ENCODE measurements at places on chromosomes 13 and 19. TPM values are rescaled to one million over a fixed set of nuclear protein-coding genes. Genes with fewer than 3 reads are reported as not detected.

The CCL25 gene
- polyA plus RNA-seq, result not detected

The SMIM44 gene
- polyA plus RNA-seq, result not detected

The PRKCG gene
- 0.02 TPM for polyA plus RNA-seq

The NALCN gene
- polyA plus RNA-seq, result 5.2 TPM

The ZNF358 gene
- 143 TPM for polyA plus RNA-seq

The ZNF14 gene
- 3.5 TPM for polyA plus RNA-seq

The SBK3 gene
- polyA plus RNA-seq, result 103 TPM

DNA sequence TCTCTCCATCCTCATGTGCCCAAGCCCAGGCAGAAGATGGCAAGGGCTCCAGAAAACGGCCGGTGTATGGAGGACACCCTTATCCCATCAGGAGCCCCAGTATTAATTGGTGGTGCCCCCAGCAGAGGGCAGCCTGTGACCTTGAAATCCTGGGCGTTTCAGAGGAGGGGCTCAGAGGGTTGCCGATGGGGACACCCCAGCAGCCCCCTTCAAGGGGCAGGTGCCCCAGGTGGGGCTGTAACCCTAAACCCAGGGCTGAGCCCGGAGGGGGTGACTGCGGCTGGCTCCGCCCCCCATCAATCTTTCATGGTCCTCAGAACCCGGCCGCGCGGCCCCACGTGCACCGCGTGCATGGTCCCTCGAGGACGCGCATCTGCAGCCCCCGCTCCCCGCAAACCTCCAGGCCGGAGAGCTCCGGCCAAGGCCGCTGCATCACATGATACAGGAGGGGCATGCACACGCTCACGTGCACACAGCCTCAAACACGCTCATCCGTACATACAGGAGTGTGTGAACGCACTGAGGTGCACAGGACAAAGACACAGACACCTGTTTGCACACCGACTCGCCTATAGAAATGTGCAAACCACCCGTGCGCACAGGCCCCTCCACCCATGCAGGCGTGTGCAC is 949 bp downstream of the RAB3A start:
- DNase-seq, result peak; percentile 81

- DNase-seq, result no peak
These were observed 69.7 kb upstream of the UBL3 start for GRCh38 chr13:29920025-29920643.

- DNase-seq, result no peak
These were observed 97.9 kb downstream of the HSPH1 start for GRCh38 chr13:31063772-31064171.

GRCh38 chr19:52648336-52649016 is 10.3 kb upstream of the ZNF83 start:
- no peak for DNase-seq

DNA sequence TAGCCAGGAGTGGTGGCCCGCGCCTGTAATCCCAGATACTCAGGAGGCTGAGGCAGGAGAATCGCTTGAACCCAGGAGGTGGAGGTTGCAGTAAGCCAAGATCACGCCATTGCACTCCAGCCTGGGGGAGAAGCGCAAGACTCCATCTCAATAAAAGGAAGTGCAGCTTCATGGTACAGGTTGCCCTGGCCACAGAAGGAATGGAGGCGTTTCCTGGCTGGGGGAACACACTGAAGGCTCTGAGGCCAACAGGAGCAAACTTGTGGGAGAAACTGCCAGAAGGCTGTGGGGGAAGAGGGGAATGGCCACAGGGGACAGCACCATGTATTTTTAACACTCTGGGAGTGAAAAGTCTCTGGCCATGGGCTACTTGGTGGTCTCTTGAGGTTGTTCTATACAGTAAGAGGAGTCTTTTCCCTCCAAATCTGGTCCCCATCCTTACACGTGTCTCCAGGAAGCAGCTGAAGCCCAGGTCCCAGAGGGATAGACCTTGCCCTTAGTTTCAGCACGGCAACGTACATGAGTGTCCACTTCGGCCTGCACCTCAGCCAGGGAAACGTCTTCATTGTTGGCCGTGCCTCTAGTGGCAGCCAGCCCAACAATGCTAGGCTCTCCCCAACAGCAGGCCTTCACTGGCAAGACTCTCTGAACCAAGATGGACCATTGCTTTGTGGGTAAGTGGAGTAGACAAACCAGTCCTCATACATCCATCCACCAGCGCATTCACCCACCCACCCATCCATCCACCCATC is 7.4 kb downstream of the MICOS13 start:
- DNase-seq, result no peak

DNA sequence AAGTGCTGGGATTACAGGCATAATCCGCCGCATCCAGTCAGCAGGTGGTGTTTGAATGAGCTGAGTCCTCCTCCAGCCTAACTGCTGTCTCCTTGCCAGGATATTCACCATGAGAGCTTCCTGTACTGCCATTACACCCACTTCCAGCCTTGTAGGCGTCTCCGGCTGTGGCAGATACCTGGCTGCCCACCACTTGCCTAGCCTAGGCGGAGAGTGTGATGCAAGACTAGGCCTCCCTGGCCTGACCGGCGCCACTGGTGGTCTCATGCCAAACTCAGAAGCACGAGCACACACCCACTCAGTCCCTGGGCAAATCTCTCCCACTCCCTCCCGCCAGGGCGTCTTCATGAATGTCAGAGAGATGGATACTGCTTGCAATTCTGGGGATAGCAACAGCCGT is 16.6 kb downstream of the IL12RB1 start:
- DNase-seq, result peak; percentile 29

DNA sequence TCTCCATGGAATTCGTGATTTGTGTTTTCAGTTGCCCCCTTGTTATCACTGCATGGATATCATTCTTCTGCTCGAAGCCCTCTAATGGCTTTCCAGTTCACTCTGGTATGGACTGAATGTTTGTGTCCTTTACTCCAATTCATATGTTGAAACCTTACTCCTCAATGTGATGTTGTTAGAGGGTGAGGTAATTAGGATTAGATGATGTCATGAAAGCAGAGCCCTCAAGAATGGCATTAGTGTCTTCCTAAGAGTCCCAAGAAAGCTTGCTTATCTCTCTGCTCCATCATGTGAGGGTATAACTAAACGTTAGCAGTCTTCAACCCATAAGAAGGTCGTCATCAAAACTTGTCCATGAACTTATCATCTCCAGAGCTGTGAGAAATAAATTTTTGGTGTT is 1626.3 kb upstream of the MIR17HG start:
- no peak for DNase-seq

- DNase-seq, result no peak
These were observed 575.8 kb downstream of the DACH1 start for GRCh38 chr13:71290963-71291841.

- DNase-seq, result peak; percentile 76
These were observed 21.0 kb upstream of the GDF15 start for GRCh38 chr19:18364826-18365528.

DNA sequence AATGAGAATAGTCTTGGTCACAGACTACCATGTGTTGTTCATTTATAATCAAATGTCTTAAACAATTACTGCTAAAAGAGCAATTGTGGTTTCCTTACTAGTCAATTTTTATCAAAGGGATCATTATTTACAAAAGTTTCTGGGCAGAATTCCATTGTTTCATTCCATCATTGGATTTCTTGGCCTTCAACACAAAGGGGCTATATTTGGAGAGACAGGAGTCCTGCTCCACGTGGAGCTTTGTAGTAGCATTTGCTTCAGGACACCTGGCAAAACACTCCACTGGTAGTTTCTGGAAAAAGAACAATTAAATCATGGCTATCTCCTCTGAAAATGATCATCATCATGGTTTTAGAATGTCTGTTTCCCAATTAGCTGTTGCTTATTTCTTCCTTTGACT is 22.3 kb upstream of the STARD13 start:
- DNase-seq, result no peak

DNA sequence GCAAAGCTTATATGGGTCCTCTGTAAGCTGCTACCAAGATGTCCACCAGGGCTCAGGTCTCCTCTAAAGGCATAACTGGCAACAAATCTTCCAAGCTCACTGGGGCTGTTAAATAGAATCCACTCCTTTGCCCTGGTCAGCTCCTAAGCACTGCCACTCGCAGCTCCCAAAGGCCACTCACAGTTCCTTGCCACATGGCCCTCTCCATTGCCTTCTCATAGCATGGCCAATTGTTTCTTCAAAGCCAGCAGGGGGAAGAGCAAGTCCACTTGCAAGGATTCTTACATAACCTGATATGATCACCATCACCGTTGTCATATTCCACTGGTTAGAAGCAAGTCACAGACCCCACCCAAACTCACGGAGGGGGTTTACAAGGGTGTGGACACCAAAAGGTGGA is 199.5 kb downstream of the SUCLA2 start:
- no peak for DNase-seq

- DNase-seq, result no peak
These were observed 38.6 kb downstream of the INSR start for GRCh38 chr19:7255631-7256030.

DNA sequence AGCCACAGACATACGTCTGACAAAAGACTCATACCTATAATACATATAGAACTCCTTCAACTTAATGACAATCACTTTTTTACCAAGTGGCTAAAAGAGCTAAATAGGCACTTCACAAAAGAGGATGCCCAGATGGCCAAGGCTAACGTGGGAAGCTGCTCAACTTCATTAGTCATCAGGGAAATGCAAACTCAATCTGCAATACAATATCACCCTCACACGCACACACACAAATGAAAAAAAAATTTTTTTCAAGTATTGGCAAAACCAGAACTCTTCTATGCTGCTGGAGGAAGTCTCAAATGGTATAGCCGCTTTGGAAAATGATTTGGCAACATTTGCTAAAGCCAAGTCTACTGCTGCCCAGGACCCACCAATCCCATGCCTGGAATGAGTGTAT is 14.6 kb upstream of the DNMT1 start:
- DNase-seq, result no peak

DNA sequence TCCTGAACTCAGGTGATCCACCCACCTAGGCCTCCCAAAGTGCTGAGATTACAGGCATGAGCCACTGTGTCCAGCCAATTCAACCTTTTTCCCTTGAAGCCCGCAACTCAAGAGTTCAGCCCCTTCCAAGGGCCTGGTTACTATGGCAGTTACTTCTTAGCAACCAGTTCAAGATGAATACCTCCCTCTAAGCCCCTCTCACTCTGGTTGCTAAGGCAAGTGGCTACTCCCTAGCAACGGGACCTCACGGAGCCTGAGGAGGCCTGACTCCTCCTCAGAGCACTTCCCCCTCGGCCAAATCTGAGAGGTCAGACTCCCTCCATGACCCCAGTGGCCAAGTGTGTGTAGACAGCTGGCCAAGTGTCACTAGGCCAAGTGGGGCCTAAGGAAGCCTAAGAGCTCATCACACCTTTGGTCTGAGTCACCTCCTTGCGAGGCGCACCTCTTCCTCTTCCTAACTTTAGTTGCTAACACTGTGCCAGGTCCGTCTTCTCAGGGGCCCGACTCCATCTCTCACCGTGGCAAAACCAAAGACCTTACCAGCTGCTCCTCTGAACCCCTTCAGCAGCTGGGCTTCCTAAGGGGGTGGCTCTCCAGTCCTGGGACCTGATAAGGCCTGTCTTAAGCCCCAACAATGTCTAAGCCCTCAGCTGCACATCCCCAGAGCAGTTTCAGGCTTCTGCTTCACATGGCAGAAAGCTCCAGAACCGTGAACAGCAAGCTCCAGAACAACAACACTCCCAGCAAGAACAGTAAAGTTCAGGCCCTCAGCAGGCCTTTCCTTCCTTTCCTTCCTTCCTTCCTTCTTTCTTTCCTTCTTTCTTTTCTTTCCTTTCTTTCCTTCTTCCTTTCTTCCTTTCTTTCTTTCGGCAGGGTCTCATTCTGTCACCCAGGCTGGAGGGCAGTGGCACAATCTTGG is 9.6 kb downstream of the CD37 start:
- DNase-seq, result no peak

DNA sequence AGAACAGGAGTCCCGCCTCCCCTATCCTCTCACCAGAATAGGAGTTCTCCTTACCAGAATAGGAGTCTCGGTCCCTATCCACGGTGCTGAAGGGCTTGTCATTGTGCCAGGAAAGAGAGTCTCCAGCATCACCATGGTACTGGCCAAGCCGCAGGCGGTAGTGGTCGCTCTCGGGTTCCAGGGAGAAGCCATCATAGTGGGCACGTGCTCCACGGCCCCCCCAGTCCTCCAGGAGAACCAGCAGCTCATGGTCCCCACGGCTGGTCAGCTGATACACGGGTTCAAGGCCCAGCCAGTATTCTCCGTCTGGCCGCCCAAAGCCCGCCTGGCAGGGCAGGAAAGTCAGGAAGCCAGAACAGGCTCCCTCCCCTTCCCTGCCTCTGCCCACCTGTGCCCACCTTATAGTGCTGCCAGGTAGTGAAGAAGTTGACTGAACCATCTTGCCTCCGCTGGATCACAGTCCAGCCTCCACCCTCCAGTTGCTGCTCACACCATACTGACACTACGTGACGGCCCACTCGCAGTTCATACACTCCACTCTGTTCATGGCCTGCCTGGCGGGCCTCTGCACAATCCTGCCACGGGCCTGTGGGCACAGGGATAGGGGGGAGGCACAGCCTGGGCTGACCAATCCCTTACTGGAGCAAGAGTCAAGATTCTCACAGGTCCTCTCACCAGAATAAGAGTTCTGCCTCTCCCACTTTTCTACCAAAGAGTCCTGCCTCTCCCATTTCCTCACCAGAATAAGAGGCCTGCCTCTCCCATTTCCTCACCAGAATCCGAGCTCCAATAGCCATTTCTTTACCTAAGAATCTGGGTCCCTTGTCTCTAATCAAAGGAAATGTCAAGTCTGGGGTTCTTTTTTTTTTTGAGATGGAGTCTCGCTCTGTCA is 7.4 kb downstream of the SHFL start:
- DNase-seq, result no peak

DNA sequence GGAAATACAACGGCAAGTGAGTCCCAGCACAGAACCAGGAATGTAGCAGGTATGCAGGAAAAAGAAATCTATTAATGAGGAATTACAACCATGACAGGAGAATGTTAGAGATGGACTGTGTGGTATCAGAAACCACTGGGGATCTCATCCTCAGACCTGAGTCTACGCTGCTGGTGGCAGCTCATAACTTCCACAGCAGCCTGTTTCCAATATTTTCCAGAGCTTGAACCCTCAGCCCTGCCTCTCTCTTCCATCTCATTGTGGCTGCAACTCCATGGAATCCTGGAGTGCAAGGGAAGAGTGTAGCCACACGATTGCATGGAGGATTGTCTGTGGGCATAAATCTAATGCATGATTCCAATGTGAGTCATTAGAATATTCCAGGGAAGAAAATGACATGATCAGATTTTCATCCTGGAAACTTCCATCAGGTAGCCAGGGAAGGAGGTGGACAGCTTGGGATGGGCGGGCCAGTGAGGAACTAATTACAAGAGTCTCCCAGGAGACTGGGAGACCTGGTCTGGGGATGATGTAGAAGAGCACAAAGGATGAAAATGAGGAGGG is 14.9 kb downstream of the PLA2G4C start:
- no peak for DNase-seq

DNA sequence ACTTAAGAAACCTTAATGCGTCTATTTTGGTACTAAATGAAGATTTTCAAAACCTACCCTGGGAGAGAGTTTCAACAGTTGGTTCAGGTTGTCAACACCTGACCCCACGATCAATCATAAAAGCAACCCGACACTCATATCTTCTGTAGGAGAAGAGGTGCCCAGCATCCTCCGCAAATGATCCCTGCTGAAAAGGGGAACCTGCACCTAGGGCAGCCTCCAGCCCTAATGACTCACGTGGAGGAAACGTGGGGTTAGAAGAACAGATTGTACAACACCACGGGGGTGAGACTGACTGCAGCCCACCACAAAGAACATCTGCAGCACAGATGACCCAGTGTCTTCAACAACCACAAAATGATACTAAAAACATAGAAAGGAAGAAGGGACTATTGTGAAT is 116.3 kb downstream of the RAB20 start:
- DNase-seq, result no peak

GRCh38 chr13:70908795-70909194 is 800.5 kb upstream of the KLHL1 start:
- no peak for DNase-seq

- DNase-seq, result no peak
These were observed 95.7 kb downstream of the FNDC3A start for GRCh38 chr13:49071341-49071937.

All from right cardiac atrium (tissue), 5 donors.